ENCODE measurements at places on chromosomes 7 and 10.
A peak's percentile ranks its signal among the peaks of the same experiment; 100 is the strongest.

DNA sequence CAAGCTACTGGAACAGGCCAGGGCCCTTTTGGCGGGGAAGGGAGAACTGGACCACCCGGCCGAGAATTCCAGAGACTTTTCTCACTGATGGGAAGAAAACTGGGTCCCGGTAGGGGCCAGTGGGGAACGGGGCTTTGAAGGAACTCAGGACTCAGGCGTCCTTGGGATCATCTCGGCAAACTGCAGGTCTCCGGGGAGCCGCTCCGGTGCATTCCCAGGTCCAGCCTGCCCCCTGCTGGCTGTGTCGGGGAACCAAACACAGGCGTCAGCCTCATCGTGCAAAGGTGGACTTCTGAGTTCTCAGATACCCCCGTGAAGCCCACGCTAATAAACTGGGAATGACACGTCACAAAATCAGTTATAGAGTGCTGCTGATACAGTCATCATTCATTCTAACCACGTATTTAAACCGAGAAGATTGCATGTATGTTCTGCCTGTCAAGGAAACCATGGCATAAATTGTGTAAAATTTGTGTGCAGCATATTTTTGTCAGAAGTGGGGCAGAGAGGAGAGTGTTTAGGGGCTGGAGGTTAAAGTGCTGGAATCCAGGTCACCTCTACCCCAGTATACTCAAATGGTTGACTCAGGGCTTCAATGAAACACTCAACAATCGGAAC is 76.1 kb upstream of the CPXM2 start:
- peak; percentile 17 for DNase-seq

GRCh38 chr7:25037325-25037724 is 57.3 kb upstream of the OSBPL3 start:
- no peak for DNase-seq

DNA sequence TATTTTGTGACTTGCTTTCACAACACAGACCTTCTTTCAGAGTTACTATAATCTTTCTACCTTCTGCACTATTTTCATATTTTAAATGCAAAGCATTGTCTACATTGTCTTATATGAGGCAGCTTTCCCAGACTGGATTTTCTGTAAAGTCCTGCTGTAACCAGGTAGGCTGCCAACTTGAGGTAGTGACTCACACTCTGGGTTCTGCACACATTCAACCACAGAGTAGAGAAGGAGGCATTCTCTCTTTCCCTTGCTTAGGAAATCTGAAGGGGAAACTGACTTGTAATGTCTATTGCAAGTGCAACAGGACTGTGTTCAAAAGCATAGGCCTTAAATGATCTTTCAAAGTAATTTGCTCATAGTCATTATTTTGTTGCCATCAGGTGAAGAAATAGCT is 461.4 kb downstream of the GRM8 start:
- no peak for DNase-seq

DNA sequence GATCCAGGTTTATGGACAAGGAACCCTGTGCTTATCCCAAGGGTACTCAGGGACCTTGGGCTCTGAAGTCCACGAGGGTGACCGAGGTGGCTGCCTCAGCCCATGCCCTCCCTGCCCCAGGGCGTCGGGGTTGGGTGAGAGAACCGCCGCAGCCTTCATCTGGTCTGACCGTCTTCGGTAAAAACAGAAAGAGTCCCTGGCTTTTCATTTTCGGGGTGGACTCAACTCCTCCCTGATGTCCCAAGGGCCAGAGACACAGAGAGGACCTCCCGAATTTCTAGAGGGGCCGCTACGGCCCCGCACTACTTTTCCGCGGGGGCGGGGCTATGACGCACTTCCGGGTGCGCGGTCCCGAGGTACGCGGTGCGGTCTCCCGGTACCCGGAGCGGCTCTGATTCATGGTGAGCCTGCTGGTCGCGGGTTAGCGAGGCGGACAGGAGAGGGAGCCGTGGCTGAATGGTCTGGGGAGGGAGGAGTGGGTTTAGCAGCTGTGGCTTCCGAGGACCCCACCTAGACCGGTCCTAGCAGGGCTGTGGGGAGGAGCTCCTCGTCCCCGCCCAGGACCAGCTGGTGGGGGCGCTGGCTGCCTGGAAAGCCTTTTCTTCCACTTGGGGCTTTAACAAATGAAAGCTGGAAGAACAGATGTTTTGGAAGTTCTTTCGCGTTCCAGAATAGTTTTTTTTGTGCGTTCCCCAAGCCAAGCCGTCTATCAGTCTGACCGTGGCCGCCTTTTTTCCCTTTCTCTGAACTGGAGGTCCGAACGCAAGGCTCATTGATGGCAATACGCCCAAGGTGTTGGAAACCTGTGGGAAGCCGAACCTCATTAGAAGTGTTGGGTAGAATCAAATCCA is at the start of gene ZSCAN21:
ZSCAN21 (plus strand) TSS at position 334 of the 851 bp plus-strand sequence. CDS start 7,233 bp downstream, outside the sequence.
- peak; percentile 43 for DNase-seq

DNA sequence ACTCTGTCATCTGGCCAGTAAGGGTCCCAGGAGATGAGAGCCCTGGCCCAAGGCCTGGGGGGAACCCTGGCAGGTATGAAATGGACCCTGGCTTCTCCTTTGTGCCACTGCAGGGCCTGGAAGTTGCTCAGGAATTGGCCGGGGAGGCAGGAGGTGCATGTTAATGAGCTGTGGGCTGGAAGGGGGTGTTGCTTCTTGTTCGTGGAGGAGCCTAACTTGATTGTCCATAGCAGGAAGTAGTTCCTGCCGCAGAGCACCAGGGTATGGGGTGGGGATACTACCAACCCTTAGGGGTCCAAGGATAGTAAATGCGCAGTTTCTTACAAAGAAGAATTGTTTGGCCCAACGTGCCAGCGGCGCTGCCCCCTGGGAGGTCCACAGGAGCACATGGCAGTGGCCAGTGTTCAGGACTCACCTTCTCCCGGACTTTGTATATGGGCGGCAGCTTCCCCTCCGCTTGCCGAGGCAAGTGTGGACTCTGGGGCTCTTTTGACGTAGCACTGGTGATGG is 21.5 kb downstream of the TEX36 start:
- DNase-seq = no peak

DNA sequence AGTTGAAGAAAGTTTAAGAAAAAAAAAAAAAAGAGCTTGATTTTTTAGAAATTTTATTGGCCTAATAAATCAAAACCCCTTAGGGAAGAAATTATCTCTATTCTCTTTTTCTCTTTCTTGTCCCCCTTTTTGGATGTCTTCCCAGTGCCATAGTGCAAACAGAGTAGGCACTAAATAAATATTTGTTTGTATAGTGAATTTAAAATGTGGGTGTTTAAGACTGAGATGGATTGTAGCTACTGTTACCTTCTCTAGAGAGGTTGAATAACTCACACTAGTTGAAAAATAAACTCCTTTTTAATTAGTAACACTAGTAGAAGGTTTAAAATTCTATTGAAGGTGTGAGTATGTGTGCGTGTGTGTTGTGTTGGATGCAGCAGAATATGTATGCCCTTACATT is 783.8 kb downstream of the NXPH1 start:
- peak; percentile 24 for DNase-seq

- no peak for DNase-seq
Measured at GRCh38 chr10:87615856-87616255, 43.8 kb upstream of the PAPSS2 start.

DNA sequence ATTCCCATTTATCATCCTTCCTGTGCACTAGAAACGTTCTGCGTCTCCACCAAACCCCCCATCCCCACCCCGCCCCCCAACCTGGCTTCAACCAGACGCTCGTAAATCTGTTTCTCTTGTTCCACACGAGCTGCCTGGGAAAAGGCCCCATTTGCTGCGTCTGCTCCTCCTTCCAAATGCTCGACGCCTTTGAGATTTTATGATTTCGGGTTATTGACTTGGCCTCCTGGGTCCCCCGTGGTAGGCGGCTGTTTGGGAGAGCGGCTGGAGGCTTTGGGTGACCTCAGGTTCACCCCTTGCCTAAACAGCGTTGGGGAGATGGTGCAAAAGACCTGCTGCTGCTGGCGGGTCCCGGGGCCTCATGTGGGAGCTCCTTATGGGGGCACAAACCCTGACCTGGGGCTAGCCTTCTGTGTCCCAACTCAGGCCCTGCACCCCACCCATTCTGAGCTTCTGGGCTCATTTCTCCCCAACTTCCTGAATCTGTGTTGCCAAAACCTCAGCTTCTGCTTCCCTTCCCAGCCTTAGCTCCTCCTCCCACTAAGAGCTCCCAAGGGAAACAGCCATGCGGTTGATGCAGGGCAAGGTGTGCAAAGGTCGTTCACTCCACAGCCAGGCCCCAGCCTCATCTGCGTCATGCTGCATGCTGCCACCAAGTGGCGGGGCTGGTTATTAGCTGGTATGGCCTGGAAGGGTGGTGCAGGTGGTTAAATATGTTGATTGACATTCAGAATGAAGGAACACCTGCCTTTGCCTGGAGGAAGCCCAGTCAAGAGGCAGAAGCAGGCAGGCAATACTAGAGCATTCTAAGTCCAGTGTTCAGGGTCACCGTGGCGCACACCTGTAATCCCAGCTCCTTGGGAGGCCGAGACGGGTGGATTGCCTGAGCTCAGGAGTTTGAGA is 49.1 kb upstream of the ELN start:
- peak; percentile 67 for DNase-seq

GRCh38 chr10:112708461-112708860 is 241.6 kb upstream of the TCF7L2 start:
- DNase-seq = no peak

DNA sequence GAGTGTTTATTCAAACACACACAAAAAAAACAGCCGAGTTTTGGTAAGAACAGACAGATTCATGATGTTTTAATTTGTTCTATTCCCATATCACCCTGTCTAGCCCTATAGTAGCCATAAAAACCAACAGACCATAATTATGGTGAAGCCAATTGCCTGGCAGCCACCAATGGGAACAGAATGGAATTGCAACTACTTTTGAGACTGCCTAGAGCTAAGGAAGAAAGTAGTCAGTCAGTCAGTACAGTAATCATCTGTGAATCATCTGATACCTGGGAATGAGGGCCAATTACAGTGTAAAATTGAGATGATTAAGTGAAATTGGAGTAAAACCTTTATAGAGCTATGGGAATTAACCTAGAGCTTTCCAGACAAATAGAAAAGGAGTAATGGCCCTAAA is 952.7 kb upstream of the KCND2 start:
- DNase-seq = no peak

GRCh38 chr10:27998178-27998953 is 513 bp downstream of the ODAD2 start:
- DNase-seq = no peak

All from SHP77 (cell line).